ENCODE measurements at places on chromosomes 6 and 20. TPM values are rescaled to one million over a fixed set of nuclear protein-coding genes. Genes with fewer than 3 reads are reported as not detected.

Gene BPIFB1
- not detected for total RNA-seq

Gene LY6G5C
- 2.2 TPM for total RNA-seq

Gene GFOD1
- 6.1 TPM for total RNA-seq

Gene FILIP1
- 10.5 TPM for total RNA-seq

Gene ARFGEF3
- total RNA-seq, result 12.5 TPM

Gene RBM38
- 67.9 TPM for total RNA-seq

DNA sequence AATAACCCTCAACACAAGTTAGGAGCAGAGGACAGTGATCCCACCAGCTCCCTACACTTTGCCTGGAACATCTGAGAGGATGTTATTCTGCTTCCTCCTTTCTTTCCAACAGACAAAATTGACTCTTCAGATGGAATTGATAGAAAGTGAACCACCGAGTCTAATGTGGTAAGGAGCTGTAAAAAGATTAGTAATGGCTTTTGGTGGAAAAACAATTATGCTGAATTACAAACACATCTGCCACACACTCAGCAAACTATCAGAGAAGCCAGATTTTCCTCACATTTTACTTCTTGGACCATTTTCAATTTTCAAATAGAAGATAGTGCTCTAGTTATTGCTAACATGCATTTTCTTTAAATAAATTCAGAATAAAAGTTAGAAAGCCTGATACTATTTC, 171.8 kb upstream of the COL21A1 start:
- H3K27me3 ChIP-seq, result no peaks in the 10 kb centered on the region
- H3K36me3 ChIP-seq, result no peaks in the 10 kb centered on the region
- H3K4me1 ChIP-seq, result no peaks in the 10 kb centered on the region
- H3K27ac ChIP-seq, result no peak overlapping the region

DNA sequence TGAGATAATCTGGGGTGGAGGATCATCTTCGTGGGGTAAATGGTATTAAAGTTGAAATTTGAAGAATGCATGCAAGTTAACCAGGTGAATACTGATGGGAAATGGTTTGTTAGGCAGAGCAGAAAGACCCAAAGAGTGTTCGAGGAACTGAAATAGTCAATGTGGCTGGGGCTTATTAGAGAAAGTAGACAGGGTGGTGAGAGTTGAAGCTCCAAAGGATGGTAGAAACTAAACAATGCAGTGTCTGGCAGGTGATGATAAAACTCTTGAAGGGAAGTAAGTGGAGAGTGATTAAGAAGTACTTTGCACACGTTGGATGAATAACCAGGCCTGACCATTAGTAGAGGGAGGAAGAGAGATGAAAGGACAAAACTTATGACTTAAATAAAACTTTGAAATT, 39.8 kb upstream of the CENPW start:
- DNase-seq, result no peak
- no peaks in the 10 kb centered on the region for H3K27me3 ChIP-seq
- H3K4me1 ChIP-seq, result no peaks in the 10 kb centered on the region
- H3K4me3 ChIP-seq, result no peak overlapping the region

GRCh38 chr20:35319871-35320197, 27.6 kb upstream of the FAM83C start:
- H3K4me3 ChIP-seq, result no peak overlapping the region
- H3K36me3 ChIP-seq, result no peaks in the 10 kb centered on the region
- no peak overlapping the region for H3K27ac ChIP-seq
- no peaks in the 10 kb centered on the region for H3K27me3 ChIP-seq
- H3K4me1 ChIP-seq, result peaks cover 7% of the 10 kb centered on the region
- no peak for DNase-seq

DNA sequence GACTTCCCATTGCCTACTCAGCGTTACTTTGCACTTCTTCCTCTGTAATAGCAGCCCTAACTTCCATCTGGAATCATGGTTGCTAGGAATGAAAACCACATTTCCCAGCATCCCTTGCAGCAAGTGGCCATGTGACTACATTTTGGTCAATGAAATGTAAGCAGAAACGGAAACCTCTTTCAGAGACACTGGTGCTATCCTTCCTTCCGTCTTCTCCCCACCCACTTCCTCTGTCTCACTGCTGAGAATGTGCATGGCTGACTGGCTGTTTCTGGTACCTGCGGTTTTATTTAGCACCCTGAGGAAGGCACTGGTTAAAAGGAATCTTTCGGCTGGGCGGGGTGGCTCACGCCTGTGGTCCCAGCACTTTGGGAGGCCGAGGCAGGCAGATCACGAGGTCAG, 107.4 kb downstream of the SCML4 start:
- DNase-seq, result peak; percentile 59
- no peak overlapping the region for H3K4me3 ChIP-seq
- no peaks in the 10 kb centered on the region for H3K4me1 ChIP-seq
- H3K27ac ChIP-seq, result no peak overlapping the region
- H3K36me3 ChIP-seq, result no peaks in the 10 kb centered on the region

- peaks cover 9% of the 10 kb centered on the region for H3K4me1 ChIP-seq
- H3K27ac ChIP-seq, result no peak overlapping the region
- DNase-seq, result no peak
- H3K36me3 ChIP-seq, result no peaks in the 10 kb centered on the region
- H3K4me3 ChIP-seq, result no peak overlapping the region
Observed at GRCh38 chr6:101777646-101778045, 384.1 kb downstream of the GRIK2 start.

GRCh38 chr6:13338038-13338437, 9.7 kb upstream of the TBC1D7 start:
- H3K27ac ChIP-seq, result no peak overlapping the region
- H3K4me1 ChIP-seq, result peaks cover 2% of the 10 kb centered on the region
- no peak overlapping the region for H3K4me3 ChIP-seq
- H3K36me3 ChIP-seq, result no peaks in the 10 kb centered on the region
- no peaks in the 10 kb centered on the region for H3K27me3 ChIP-seq
- DNase-seq, result no peak

GRCh38 chr20:36823121-36823520, 49.6 kb upstream of the DSN1 start:
- H3K4me1 ChIP-seq, result no peaks in the 10 kb centered on the region
- H3K27ac ChIP-seq, result no peak overlapping the region
- peaks cover 7% of the 10 kb centered on the region for H3K36me3 ChIP-seq
- H3K4me3 ChIP-seq, result no peak overlapping the region
- no peak for DNase-seq
- no peaks in the 10 kb centered on the region for H3K27me3 ChIP-seq

- peak overlapping the region; percentile 78 for H3K4me3 ChIP-seq
- 0 out of 2 replicates have a peak, but pooled peaks cover 4% of the 10 kb centered on the region for H3K4me1 ChIP-seq
- H3K27ac ChIP-seq, result no peak overlapping the region
- DNase-seq, result no peak
Observed at GRCh38 chr20:59223182-59223601, 59.6 kb downstream of the ZNF831 start.

- no peak overlapping the region for H3K27ac ChIP-seq
- H3K4me1 ChIP-seq, result no peaks in the 10 kb centered on the region
- no peak overlapping the region for H3K4me3 ChIP-seq
Observed at GRCh38 chr20:59153355-59153681, 10.3 kb upstream of the ZNF831 start.

GRCh38 chr6:1679031-1679687, 69.4 kb downstream of the FOXC1 start:
- DNase-seq, result no peak
- no peak overlapping the region for H3K27ac ChIP-seq
- H3K4me1 ChIP-seq, result no peaks in the 10 kb centered on the region
- peaks cover 2% of the 10 kb centered on the region for H3K36me3 ChIP-seq
- H3K4me3 ChIP-seq, result no peak overlapping the region
- H3K27me3 ChIP-seq, result no peaks in the 10 kb centered on the region

- no peak overlapping the region for H3K27ac ChIP-seq
- no peak overlapping the region for H3K4me3 ChIP-seq
- no peaks in the 10 kb centered on the region for H3K36me3 ChIP-seq
- DNase-seq, result no peak
- no peaks in the 10 kb centered on the region for H3K27me3 ChIP-seq
Observed at GRCh38 chr6:137928286-137928685, 61.2 kb downstream of the TNFAIP3 start.

All from H9 (cell line).